Nucleus accumbens (tissue), 56 donors: ENCODE measurements at places on chromosomes 2 and 18.
A peak's percentile ranks its signal among the peaks of the same experiment; 100 is the strongest.

DNA sequence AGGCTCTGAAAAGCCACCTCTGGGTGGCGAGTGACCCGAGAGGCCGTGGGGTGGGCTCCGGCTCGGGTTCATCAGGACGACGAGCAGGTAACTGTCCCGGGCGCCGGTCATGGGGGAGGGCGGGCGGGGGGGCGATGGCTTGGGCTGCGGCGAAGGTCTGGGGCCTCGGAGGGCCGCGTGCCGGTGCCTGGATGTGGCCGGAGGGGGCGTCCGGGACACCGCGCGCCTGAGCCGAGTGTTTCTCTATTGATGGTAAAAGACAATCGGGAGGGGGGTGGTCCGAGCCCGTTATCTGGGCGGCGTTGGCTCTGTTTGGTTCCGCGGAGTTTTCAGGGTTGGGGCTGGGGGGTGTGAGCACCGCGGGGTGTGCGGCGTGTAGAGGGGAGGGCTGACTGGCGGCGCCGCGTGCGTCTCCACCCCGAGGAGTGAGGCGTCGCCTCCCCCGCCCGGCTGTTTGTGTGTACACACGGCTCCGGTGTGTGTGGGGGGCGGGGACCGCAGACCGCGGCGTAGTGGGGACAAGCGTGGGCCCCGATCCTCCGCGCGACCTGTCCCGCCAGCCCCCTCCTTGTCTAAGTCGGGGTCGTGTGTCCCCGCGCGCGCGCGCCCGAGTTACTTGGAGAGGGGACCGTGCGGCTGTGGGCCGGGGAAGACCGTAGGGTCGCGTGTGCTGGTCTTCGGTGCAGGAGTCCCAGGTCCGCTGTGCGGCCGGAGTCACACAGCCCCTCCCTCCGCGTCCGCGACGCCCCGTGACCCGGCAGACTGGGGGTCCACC lies 1.6 kb downstream of the CTIF start:
- peak; percentile 62 for DNase-seq

DNA sequence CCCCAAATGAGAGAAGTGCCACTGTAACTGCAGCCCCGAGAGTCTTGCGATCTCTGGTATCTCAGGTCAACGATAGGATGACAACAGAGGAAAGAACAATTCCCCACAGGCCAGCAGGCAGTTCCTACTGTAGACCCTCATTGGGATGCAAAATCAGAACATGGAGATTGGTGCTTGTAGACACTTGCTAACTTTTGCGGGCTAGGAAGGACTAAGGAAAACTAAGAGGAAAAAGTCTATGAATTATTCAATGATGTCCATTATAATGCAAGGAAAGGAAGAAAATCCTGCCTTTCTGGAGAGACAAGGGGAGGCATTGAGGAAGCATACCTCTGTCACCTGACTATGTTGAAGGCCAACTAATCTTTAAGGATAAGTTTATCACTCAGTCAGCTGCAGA lies 51.9 kb upstream of the CWC22 start:
- no peak for DNase-seq

DNA sequence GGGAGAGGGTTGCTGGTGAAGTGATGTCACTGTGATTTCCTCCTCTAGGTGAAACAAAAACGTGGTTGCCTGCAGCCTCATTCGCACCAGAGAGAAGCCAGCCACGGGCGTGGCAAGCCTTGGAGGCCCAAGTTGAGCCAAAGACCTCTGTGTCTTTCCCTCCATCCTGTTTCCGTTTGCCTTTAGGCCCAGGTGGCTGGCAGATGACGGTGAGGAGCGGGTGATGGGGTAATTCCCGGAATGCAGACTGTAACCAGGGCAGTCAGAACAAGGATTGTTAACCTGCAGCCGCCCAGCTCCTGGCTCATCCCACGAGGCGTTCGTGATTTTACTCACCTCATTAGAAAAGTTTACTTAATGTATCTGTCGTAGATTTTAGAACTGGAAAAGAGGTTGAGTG lies 14.4 kb downstream of the CTIF start:
- no peak for DNase-seq

DNA sequence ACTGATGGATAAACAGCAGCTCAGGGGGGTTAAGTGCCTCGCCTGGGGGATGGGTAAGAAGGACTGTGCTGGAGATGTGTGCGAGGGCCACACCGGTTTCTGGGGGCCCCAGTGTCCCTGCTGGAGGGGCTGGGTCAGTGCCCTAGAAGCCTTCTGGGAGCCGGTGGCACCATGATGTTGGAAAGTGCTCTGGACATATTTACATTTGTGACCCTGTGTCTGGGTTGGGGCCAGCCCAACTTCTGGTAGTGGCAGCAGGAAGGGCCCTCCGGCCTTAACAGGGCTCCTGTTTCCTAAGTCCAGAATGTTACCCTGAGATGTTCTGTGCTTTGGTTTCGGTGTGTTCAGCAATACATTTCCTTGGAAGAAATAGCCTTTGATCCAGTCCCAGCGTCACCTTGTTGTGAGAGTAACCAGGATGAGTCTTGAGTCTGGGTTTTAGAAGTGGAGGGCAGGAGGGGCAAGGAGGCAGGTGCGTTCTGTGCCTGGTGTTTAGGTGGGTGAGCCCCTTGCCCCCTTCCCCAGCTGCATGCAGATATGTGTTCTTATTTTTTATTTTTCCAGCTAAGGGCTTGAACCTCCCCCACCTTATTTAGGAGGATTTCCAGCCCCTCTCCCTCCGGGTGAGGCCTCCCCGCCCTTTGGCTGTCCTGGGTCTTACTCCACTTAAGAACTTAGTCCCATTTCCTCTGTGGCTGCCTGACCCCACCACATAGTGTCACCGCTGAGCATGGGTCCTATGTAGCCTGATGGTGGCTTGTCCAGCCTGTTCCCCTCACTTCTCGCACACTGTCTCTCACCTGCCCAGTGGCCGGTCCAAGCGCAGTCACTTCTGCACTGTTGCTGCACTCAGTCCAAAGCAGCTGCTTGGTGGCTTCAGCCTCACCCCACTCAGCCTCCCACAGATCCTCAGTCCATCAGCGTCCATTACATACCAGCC lies 132.7 kb upstream of the HS6ST1 start:
- DNase-seq: no peak

DNA sequence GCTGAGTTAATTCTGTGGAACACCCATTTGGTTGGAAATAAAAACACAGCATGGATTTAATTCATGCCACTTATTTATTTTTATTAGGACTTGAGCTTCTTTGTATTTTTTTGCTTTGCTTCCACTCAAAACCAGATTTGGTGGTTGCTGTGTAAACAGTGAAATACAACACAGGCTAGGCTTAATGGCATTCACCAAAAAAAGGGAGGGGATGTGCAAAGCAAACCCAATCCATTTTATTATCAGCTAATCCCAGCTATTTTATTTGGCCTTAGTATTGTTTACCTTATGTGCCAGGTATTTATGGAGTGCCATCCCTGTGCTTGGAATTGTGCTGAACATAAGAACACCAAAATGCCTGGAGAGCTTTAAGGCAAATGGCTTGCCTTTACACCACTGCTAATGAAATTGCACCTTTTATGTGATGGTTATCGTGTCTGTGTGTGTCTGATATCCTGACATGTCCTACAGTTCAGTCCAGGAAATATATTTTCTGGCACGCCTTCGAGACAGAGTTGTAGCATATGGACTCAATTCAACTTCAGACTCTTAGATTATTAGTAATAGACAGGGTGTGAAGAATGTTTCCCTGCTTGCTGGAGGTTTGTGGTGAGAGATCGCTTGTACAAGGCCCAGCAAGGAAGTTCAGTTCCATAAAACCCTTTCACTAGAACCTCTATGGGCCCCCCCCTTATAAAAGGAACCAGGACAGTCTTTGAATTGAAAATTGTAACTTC lies 99.6 kb downstream of the PRPF40A start:
- no peak for DNase-seq

DNA sequence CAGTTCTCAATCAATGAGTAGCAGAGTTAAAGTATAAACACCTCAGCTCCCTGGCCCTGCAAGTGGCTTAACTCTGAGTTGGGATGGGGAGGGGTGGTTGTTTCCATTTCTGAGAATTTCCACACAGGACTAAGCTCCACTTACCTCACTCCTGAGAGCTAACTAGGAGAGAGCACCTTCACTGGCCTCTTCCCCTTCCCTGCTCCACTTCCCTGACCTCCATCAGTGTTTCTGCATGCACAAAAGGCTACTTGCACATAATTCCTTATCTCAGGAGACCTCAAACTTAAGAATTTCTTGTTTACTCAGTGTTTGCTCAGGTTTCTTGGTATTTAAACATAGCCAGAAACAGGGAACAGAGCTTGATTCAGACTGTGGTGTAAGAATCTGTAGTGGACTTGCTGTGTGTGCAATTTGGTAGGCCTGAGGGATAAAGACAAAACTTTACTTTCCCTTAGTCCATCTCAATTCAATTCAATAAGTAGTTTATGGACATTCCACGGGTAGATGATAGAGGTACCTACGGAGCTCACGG lies 97.2 kb downstream of the PID1 start:
- DNase-seq: no peak

GRCh38 chr2:100641125-100641435 lies 78.3 kb downstream of the PDCL3 start:
- DNase-seq: no peak

GRCh38 chr18:50748243-50749229 lies 71.3 kb downstream of the MRO start:
- no peak for DNase-seq

GRCh38 chr2:233112329-233112728 lies 52.2 kb downstream of the INPP5D start:
- DNase-seq: no peak

GRCh38 chr2:40760071-40760666 lies 308.3 kb upstream of the SLC8A1 start:
- no peak for DNase-seq

- DNase-seq: no peak
These were observed 112.1 kb downstream of the RBMS1 start for GRCh38 chr2:160381425-160381951.

DNA sequence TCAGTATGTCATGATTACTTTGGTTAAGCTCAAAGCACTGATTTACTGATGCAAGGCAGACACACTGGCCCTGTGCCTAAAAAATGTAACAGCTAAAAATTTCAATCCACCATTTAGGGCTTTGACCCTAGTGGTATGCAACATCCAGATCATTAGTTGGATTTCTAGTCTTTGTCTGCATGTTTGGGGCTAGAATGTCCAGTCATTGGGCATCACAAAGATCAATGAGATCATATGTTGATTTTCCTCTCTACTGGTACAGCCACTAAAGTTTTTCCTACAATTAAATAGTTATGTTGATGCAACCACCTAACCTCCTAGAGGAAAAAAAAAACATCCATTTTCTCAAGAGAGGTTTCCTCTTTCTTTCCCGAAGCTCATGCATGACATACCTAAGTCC lies 53.4 kb upstream of the REV1 start:
- no peak for DNase-seq

- no peak for DNase-seq
These were observed 63.6 kb downstream of the ACKR3 start for GRCh38 chr2:236633219-236633570.

DNA sequence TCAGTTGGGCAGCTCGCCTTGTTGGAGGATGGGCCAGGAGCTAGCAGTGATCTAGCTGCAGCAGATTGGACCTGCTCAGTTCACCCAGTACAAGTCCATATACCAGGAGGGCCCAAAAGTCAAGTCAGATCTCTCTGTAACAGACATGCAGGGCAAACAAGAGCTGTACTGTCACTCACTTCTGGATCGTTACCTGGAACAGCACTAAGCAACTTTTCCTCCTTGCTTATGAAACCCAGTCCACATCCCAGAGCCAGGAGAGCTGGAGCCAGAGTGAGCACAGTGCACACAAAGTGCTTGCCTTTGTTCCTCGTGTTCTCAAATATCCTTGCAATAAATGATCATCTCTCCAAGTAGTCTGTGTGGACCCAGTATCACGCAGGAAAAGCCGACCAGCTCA lies 244.1 kb upstream of the FOSL2 start:
- DNase-seq: no peak

DNA sequence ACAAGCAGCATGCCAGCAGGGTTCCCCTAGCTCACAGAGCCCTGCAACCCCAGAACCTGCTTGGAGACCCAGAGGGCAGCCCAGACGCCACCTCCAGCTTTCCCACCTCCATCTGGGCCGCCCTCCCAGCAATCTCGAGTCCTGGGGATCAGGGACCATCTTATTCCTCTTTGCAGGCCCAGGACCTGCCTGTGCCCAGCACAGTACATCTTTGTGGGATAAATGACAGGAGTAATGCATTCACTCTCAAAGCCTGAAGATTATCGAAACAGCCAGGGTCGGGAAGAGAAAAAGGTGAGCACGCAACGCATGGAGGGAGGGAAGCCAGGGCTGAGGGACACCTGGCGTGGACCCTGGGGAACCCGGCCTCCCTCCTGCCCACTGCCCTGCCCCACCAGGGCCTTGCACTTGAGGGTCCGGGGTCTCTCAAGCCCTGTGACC lies 144.1 kb downstream of the NDUFA10 start:
- no peak for DNase-seq

DNA sequence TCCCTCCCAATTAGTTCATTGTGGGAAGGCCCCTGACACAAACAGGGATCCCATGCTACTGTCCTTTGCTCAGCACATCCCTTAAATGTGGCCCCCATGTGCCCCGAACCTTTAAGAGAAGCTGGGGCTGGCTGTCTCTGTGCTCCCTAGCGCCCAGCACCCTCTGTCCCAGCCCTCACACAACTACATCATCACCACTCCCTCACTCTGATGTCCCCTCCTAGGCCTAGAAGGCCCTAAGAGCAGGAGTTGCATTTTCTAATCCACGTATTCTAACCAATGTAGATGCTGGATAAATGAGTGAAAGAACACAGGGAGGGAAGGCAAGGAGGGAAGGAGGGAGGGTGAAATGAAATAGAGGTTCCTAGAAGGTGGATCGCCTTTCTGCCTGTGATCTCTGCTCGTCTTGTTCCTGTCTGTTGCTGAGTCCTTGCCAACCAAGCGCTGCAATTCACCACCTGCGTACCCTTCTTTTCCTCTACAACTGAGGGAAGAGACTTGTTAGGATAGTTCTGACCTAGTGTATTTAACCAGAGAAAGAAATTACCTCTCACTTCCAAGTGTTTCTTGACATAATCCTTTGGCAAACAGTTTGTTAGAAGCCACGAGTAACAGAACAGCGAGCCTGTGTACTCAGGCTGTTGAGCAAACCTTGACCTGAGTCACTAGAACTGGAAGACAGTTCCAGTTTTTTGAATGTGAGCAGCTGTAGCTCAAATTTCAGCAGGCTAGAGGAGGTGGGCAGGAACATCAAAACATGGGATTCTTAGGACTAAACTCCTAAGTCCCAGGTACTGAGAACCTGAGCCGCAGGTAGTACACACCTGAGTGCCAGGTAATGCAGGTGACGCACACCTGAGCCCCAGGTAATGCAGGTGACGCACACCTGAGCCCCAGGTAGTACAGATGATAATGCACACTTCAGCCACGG lies 181.5 kb upstream of the ID2 start:
- DNase-seq: no peak

DNA sequence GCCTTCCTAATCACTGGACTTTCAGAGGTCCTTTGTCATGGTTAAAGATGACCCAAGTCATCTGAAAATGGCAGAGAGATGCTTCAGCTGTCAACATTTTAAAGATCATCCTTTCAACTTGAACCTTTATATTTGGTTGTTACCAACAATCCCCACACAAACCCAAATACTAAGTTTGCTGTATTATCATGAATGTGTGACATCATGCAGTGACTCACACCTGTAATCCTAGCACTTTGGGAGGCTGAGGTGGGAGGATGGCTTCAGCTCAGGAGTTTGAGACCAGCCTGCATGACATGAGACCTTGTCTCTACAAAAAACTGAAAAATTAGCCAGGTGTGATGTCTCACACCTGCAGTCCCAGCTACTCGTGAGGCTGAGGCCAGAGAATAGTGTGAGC lies 55.2 kb upstream of the NRP2 start:
- no peak for DNase-seq
